ENCODE measurements at places on chromosomes 4 and X. TPM values are rescaled to one million over a fixed set of nuclear protein-coding genes. Genes with fewer than 3 reads are reported as not detected.

GPR78 gene
- total RNA-seq: not detected

DNA sequence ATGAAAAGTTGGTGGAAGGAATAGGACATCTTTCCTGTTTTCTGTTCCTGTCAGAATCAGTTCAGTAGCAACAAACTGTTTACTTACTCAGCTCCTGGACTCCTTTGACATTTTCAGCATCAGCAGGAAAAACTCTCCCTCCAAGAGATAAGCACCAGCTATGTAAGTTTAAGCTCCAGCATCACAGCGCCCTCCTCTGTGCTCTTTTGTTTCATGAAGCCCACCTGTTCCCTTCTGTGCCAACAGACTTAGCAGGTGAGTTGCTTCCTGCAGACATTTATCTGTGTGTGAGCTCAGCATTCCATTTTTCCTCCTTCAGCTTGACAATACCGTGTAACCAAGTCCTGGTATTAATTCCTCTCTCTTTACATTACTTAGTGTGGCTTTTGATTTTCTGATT is 644.1 kb upstream of the AGA start:
- DNase-seq: no peak

PAGE5 gene
- total RNA-seq: not detected

DNA sequence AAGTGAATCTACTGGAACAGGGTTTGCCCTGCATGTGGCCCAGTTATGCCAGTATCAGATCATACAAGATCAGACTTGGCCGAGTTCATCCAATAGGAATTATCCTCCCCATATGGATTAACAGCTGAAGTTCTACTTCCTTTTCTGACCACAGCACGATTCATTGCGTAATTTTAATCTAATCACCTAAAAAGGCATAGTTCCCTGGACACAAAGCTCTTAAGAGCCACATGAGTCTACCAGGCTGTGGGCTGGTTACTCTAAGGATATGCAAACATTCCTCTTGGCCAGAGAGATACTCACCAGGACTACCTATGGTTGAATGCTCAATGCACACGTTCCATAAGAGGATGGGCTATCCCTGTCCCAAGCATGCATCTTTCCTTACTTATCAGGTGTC is 46.9 kb downstream of the CHST7 start:
- DNase-seq: no peak

- no peak for DNase-seq
Observed at GRCh38 chr4:7156328-7156727, 36.0 kb upstream of the SORCS2 start.

IL2 gene
- total RNA-seq: 5.4 TPM

DNA sequence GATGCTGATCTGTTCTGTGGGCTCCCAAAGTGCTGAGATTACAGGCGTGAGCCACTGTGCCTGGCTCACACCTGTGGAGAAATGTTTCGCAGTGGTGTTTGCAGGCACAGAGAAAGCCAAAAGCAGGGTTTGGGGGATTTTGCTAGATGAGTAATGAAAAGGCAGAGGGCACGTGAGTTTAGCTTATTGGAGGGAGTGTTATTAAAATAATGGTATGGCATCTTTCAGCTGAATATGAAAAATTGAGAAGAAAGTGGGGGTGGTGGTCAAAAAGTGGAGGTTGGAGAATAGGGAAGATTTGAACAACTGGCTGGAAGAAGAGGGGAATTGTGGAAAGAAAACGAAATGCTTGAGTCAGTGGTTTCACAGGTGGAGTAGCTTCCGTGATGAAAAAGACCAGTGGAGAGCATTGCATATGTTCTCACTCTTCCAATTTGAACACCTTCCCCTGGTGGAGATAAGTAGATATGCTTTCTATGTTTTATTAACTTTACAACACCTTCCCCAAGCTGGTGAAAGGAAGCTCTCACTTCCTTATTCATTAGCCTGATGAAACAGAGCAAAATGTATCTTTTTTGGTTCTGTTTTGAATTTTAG is 1.1 kb upstream of the CHST7 start:
- DNase-seq: peak; percentile 59

ASB12 gene
- total RNA-seq: not detected

DNA sequence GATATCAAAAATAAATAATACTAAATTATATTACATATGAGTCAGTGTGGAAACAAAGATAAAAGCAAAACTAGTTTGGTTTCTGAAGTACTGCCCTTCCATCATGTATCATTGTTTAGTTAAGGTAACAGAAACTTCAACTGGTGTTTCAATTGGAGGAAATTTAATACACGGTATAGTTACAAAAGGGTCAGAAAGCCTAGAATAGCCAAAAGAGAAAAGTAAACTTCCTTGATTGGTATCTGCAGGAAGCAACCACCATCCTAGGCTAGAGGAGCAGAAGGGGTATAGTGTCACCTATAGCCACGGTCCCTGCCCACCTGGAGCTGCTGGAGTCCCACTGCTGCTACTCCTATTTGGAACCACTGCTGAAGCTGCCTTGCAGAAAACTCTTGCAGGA is 185.6 kb downstream of the SLC7A11 start:
- DNase-seq: no peak

- no peak for DNase-seq
Observed at GRCh38 chr4:190016369-190017289, 10.4 kb downstream of the FRG2 start.

DNA sequence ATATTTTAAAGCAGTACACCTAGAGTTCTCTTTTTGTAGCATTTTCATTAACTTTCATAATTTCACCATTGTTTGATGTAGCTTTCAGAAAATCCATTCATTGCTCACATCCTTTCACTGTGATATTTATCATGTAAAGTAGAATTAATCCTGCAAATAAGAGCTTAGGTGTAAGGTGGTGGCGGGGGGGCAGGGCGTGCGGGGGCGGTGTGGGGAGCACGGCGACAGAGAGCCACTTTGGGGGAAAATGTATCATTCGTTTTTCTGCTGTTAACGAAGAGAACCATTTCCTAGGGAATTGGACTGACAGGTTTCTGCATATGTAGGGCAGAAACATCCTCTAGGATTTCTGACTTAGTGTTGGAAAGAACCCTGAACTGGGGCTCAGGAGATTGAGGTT is 82.6 kb upstream of the BRS3 start:
- DNase-seq: no peak

DNA sequence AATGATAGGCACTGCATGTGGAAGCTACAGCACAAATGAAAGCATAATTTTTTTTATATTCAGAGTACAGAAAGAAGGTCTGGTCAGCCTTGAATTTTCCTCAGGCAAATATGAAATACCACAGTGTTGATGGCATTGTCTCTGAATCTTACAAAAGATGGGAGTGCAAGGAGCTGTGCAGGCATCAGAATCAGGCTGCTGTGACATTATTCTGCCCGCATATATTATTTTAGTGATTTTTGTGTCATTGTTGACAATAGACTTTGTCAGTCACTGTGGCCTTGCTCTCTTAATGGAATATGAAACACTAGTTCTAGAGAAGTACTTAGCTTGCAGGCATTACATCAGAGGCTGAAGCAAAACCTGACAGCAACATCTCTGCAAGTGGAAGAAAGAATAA is 42.5 kb downstream of the SYTL5 start:
- DNase-seq: no peak

DNA sequence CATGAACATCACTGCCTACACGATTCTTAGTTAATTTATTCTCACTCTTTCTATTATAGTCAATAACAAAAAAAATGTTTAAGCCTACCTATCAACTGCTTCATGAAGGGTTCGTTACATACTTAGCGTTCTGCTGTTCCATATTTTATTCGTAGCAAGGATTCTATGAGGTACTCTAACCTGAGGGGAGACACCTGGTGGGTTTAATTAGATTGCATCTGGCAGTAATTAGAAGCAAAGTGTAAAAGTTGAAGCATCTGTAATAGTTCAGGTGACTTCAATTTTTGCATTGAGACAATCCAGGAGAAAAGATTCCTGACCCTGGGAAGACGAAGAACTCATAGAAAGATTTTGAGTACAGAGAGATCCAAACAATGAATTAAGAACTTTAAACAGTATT is 1655.8 kb upstream of the TENM3 start:
- no peak for DNase-seq

DNA sequence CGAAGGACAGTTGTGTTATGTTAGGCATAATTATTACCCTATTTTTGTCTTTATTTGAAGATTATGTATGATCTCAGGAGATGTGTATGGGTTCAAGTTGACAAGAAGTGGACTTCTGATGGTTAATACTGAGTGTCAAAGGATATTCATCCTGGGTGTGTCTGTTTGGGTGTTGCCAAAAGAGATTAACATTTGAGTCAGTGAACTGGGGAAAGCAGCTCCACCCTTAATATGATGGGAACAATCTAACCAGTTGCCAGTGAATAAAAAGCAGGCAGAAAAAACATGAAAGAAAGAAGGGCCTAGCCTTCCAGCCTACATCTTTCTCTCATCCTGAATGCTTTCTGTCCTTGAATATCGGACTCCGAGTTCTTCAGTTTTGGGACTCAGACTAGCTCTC is 332.6 kb downstream of the DTHD1 start:
- no peak for DNase-seq

ABLIM2 gene
- 0.32 TPM for total RNA-seq

DNA sequence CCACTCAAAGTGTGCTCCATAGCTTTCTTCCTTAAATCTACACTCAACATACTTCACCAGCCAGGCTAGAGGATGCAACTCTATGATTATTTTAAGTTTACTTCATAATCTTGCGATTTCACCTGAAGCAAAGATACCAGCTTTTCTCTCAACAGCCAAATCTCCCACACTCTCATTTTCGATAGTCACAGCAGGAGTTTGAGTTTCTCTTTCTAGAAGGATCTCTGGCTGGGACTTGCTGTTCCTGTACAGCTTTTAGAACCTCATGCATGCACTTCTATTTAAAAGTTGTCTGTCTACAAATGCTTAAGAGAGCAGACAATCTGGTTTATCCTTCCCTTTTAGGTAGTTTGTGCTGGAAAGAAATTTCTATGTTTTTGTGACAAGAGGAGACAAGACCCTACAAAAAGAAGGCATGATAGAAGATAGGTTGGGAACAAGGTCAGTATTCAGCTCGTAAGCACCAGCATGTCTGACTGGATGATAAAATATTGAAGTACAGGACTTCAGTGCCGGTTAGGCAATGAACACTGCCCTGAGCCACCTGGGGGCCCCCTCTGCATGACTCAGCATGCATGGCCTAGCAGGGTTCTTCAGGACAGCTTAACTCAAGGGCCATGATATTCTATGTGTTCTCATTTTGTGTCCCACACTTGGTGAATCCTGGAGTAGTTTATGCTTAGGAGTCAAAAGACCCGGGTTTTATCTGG is 65.6 kb downstream of the ATXN3L start:
- peak; percentile 32 for DNase-seq

FOXR2 gene
- total RNA-seq: not detected

PSAPL1 gene
- not detected for total RNA-seq

SETD7 gene
- 10.4 TPM for total RNA-seq

DNA sequence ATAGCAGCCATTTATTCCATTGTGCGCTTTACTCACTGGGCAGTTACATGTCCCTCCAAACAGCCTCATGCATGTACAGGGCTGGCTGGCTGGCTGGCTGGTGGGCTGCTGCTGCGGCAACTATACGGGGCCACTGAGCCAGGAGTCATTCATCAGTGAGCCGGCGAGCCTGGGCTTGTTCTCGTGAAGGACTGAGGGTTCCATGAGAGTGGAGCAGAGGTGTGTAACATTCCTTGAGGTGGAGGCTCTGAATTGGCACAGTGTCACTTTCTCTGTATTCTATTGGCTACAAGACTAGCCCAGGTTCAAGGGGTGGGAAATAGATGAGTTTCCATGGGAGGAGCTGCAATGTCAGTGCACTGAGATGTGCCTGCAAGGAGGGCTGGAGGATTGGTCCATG is 89.1 kb downstream of the ARHGAP10 start:
- DNase-seq: no peak

DNA sequence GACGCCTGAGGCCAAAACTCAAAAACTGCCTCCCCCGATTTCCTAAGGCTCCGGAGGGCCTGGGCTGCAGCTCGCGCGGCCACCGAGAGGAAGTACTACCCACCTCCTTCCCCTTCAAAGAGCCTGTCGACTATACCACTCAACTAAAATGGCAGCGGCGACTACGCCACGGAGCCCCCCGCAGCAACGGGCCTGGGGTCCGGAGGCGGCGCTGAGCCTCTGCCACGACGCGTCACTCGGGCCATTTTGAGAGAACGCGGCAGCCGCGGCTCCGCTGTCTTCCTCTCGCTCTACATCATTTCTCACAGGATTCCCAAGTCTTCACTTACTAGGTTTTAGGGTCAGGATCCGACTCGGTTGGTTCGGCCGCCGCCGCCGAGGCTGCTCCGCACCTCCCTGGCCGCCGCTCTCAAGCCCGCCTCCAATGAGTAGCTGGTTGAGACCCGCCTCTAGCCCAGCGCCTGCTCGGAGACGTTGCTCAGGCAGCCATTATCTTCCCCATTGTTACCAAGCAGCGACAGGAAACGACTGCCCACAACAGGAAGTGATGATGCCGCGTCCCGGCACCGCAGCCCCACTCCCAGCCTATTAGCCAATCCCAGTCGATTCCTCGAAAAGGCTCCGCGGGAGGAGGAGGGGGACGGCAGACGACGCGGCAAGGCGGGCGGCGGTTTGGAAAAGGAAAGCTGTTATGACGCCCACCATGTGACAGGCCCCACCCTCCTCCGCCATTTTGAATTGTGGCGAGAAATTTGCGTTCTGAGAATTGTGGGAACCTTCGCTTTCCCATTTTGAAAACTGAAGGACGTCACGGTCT is at the start of gene RLIM:
Gene RLIM (minus strand): TSS at position 532 of the 817 bp plus-strand sequence. CDS start 18,647 bp downstream, outside the sequence.
- peak; percentile 94 for DNase-seq

DNA sequence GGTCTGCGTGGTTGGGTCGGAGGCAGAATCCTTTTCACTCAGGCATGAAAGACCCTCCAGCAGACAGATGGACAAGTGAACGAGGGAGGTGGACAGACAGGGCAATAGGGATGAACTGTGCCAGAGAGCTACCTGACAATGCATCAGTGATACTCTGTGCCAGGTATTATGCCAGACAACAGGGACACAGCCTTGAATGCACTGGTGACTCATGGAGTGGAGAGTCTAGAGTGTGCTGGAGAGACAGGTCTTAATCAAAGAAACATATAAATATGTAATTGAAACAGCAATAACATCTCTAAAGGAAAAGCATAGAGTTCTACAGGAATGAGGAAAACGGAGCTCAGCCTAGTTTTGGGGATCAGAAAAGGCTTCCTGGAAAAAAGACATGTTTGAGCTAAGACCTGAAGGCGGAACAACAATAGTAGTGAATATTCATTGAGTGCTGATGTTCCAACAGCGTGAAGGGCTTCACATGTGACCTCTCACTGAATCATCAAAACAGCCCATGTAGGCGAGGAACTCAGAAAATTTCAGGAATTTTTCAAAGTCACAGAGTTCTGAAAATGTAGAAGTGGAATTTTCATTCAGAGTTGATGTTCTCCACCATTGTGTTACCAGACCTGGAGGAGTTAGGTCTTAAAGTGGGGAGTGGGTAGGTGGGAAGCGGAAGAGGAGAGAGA is 20.0 kb upstream of the FGFBP2 start:
- DNase-seq: no peak

DNA sequence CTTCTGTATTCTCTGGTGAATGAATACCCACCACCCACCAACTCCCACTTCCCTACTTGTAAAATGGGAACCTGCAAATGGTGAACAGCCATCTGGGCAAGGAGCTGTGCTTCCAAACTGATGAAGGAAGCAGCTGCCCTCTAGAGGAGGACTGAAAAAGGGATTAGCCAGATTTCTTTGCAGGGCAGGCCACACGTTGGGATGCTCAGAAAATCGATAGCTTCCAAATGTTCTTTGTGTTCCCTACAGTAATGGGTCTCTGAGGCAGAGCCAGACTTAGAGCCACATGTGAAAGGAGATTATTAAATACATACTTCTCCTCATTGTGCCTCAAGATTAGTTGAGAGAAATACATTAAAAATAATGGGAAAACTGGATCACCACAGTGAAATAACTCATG is 39.3 kb upstream of the LPAR4 start:
- peak; percentile 1 for DNase-seq
